Keratinocyte (primary cell): ENCODE measurements at places on chromosomes 16 and 17.

DNA sequence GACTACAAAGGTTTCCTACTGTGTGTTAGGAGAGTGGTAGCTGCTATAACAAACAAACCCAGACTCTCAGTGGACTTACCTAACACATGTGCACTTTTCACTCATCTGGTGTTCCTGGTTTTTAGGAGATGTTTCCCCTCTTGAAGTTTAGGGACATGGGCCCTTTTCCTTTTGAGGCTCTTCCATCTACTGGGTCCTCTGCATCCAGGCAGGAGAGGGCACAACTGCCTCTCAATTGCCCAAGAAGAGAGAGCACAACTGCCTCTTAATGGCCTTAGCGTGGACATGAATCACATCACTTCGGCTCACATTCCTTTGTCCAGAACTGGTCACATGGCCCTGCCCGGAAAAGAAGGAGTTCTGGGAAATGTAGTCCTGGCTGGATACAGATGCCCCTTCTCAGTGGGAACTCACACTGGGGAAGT, 9.8 kb upstream of the TNRC6C start:
- DNase-seq = no peak
- H3K27me3 ChIP-seq = peaks cover 20% of the 10 kb centered on the region
- no peaks in the 10 kb centered on the region for H3K4me1 ChIP-seq
- no peak overlapping the region for H3K27ac ChIP-seq
- no peak overlapping the region for H3K4me3 ChIP-seq

- no peak for DNase-seq
- peaks cover 22% of the 10 kb centered on the region for H3K4me1 ChIP-seq
Observed at GRCh38 chr17:62627904-62628633, 599 bp downstream of the MRC2 start.

DNA sequence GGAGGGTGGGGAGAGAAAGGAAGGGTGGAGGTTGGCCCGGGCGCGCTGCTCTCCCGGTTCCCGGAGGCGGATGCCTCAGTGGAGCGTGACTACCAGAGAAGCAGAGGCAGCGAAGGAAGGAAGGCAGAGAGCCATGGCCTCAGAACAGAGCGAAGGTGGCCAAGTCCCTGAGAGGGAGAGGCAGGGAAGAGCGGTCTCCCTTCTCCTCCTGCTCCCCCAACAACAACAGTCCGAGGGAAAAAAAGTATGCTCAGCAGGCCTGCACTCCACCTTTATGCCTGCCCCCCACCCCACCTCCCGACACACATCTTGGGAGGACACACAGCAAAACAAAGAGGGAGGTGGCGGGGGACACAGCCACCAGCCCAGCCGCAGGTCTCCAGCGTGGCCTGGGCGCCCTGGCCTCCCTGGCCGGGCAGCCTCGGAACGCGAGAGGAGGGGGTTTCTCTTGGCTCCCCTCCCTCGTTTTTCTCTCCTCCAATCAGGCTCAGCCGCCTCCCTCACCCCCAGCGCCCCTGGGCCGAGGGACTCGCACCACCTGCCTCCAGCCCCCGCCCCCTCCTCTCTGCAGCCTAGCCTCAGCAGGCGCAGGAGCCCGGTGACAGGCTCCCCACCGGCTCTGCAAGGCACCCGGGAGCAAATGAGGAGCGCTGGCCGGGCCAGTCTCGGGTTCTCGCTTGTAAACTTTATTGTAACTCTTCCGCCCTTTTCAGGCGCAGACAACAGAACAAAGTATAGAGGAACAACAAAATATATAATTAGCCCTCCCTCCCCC, 1.1 kb upstream of the HOXB7 start:
- H3K4me3 ChIP-seq = peak overlapping the region; percentile 51
- DNase-seq = no peak
- H3K36me3 ChIP-seq = no peaks in the 10 kb centered on the region
- H3K27ac ChIP-seq = no peak overlapping the region
- H3K27me3 ChIP-seq = peaks cover 90% of the 10 kb centered on the region

DNA sequence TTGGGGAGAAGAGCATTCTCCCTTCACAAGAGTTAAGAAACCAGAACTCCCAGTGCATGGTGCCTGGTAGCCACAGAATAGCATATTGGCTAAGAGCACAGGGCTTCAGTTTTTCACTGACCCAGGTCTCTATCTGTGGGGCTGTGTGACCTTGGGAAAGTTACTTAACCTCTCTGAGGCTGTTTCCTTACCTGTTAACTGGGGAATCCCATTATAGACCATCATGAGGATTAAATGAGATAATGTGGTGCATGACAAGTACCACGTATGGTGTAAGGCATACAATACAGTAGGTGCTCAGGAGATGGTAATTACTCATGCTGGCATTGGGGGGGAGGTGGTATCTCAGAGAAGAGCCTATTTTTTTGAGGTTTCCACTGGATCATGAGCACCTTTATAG, 33.6 kb downstream of the BEAN1 start:
- H3K4me1 ChIP-seq = peaks cover 3% of the 10 kb centered on the region
- no peak overlapping the region for H3K4me3 ChIP-seq
- H3K27ac ChIP-seq = no peak overlapping the region
- no peak for DNase-seq

DNA sequence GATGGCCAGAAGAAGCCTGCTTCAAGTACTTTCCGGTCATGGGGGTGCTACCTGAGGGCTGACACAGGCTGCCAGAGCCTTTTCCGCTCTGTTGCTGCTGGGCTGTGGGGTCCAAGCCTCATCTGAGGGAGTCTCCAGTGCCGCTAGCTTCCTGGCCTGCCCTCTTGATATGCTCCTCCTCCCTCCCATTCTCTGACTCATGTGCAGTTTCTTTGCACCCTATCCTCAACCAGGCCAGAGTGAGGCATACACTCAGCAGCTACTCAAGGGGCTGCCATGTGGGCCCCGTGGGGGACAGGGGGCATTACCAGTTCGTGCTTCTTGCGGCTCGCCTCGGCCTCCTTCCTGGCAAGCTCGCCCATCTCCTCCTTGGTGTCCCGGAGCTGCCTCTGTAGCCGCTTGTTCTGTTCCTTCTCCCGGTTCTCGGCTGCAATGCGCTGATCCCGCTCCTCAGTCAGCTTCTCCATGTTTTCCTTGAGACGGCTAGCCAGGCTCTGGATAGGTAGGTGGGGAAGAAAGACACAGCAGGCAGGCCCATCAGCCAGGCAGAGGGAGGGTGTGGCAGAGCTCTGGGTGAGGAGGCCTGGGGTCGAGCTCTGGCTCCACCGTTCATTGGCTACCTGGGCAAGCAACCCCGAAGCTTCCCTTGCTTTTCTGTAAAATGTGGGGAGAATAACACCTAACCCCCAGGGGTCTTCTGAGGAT, 43.8 kb downstream of the PIPOX start:
- H3K4me1 ChIP-seq = peaks cover 2% of the 10 kb centered on the region
- no peak overlapping the region for H3K27ac ChIP-seq
- H3K27me3 ChIP-seq = no peaks in the 10 kb centered on the region
- no peak for DNase-seq
- no peak overlapping the region for H3K4me3 ChIP-seq

DNA sequence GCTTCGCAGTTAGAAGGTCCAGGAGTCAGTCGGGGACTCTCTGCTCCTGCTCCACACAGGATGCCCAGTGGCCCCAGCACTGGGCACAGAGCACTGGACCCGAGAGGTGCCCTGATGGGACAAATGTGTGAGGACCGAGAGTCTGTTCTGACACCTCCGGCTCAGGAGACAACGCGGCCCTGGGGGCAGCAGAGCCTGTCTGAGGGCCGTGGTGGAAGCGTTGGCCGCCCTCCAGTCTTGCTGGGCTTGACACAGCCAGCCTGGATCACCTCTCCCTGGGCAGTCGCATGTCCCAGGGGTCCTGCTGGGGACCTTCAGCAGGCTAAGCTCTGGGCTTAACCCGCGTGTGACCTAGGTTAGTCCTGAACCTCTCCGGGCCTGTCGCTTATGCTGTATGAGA, 23.1 kb downstream of the LGALS9 start:
- H3K4me1 ChIP-seq = no peaks in the 10 kb centered on the region
- H3K36me3 ChIP-seq = no peaks in the 10 kb centered on the region
- no peak for DNase-seq
- H3K27ac ChIP-seq = no peak overlapping the region

DNA sequence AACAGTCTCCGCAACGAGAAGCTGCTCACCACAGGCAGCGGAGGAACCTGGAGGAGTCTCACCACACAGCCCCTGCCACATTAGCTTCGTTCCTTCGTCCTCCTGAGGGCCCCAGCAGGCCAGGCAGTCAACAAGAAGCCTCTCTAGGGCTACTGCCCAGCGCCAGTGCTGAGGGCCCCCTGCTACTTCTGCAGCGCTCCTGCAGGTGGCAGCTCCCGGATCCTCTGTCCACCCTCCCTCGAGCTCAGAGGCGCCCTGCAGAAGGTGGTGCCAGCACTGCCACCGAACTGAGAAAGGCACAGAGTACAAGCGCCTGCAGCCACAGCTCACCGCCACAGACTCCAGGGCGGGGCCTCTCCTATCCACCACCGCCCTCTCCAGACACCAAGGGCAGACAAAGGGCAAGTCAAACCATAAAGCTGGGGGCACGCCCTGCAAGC, 27.3 kb downstream of the KDM8 start:
- DNase-seq = no peak
- H3K27ac ChIP-seq = no peak overlapping the region
- H3K4me1 ChIP-seq = peaks cover 21% of the 10 kb centered on the region
- no peaks in the 10 kb centered on the region for H3K27me3 ChIP-seq
- no peak overlapping the region for H3K4me3 ChIP-seq
- peaks cover 24% of the 10 kb centered on the region for H3K36me3 ChIP-seq

DNA sequence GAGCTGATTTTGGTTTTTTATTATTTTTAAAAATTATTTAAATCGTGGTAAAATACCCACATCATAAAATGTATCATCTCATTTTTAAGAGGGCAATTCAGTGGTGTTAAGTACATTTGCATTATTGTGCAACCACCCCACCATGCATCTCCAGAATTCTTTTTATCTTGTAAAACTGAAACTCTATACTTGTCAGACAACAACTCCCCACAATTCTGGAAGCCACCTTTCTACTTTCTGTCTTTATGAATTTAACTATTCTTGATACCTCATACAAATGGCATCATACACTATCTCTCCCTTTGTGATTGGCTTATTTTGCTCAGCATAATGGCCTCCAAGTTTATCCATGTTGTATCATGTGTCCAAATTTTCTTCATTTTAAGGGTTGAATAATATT, 97.9 kb downstream of the HS3ST3B1 start:
- DNase-seq = no peak
- no peak overlapping the region for H3K4me3 ChIP-seq
- no peaks in the 10 kb centered on the region for H3K36me3 ChIP-seq
- H3K27me3 ChIP-seq = no peaks in the 10 kb centered on the region
- H3K4me1 ChIP-seq = no peaks in the 10 kb centered on the region
- no peak overlapping the region for H3K27ac ChIP-seq

GRCh38 chr17:78864117-78864516, 23.5 kb upstream of the USP36 start:
- H3K4me1 ChIP-seq = peaks cover 5% of the 10 kb centered on the region
- H3K4me3 ChIP-seq = no peak overlapping the region
- H3K27me3 ChIP-seq = no peaks in the 10 kb centered on the region
- H3K36me3 ChIP-seq = no peaks in the 10 kb centered on the region
- no peak for DNase-seq
- no peak overlapping the region for H3K27ac ChIP-seq

- H3K4me1 ChIP-seq = peaks cover 24% of the 10 kb centered on the region
- DNase-seq = no peak
- no peak overlapping the region for H3K4me3 ChIP-seq
- no peak overlapping the region for H3K27ac ChIP-seq
Observed at GRCh38 chr16:85334718-85335583, 222.7 kb upstream of the CIBAR2 start.
